ENCODE measurements at places on chromosomes 3 and 15. TPM values are rescaled to one million over a fixed set of nuclear protein-coding genes. Genes with fewer than 3 reads are reported as not detected.

DNA sequence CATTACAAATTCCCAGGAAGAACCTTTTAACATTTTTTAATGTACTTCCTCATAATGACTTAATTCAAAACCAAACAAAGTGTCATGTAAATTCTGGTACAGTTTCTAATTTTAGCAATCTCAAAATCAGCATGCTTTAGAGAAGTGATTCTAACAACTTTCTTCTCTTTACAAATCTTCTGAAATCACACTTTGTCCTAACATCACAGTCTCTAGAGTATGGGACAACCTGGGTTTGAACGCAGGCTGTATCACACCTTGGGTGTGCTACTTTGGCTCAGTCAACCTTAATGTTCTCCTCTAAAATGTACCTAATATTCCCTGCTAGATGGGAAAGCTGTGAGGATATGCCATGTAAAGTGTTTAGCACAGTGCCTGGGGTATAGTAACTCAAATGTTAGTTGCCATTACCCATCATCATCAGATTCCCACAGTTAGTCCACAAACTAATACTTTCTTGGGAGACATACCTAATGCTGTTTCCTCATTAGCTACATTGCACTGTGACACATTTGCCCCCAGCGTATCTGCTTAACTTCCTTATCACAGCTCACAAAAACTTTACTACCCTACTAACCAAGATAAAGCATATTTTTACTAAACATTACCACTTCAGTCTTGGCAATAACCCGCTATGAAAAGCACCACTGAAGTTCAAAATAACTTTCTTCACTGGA is 3.1 kb downstream of the TSPAN3 start:
- DNase-seq, result no peak

- DNase-seq, result no peak
Observed at GRCh38 chr3:58013973-58014649, 5.9 kb downstream of the FLNB start.

- no peak for DNase-seq
Observed at GRCh38 chr15:62099094-62099601, 32.4 kb downstream of the C2CD4A start.

DNA sequence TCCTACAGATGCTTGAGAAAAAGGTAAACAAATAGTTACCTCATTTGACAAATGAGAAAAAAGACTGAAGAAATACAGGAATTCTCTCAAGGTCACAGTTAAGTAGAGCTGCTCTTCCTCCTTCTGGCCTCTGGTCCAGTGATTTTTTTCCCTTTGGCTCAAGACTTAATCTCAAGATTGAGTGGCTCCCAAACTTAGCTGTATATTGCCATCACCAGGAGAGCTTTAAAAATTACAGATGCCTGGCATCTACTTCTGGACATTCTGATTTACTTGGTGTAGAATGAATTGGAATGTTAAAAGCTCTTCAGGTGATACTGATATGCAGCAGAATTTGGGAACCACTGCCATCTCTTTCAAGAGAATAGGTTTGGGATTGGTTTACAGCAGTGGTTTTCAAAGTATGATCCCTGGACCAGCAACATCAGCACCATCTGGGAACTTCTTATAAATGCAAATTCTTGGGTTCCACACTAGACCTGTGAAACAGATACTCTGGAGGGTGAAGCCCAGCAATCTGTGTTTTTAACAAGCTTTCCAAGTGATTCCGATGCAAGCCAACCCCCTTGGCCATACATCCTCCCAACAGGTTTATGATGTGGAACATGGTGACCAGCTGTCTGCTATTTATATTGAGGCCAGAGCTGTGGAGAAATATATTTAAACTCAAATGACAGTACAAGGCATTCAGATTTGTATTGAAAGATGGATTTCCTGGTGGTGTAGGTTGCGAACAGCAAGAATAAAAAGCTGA is 333.0 kb upstream of the RARB start:
- no peak for DNase-seq

GRCh38 chr15:74306781-74307217 is 60.6 kb downstream of the CYP11A1 start:
- peak; percentile 37 for DNase-seq

DNA sequence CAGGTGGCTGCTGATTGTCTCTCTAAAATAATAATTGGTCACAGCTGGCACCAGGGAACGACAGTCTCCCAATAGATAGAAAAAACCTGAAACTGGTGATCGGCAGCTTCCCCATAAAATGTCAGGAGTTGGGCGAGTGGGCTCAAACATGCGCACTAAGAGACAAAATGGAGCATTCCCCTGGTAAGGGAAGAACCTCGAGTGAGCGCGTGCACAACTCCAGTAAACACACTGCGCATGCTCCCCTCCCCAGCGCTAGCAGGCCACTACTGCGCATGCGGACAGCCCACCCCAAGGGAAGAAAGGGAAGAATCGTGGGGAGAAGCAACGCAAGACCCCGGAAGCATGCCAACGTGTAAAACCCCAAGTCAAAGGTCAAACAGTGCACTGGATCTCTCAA is 7.7 kb upstream of the STARD5 start:
- DNase-seq, result no peak

- no peak for DNase-seq
Observed at GRCh38 chr15:41502795-41503668, 9.4 kb downstream of the ITPKA start.

The SELENOT gene
- polyA plus RNA-seq, result 333 TPM

The QARS1 gene
- polyA plus RNA-seq, result 203 TPM

The ITGA11 gene
- 0.01 TPM for polyA plus RNA-seq

The SEMA3B gene
- polyA plus RNA-seq, result 8.4 TPM

The ARPP21 gene
- not detected for polyA plus RNA-seq

All from mammary epithelial cell (primary cell).